ENCODE measurements at places on chromosomes 5 and 9.

GRCh38 chr9:556199-556598 is 285.3 kb upstream of the DMRT1 start:
- no peak for DNase-seq

GRCh38 chr5:126464959-126465358 is 41.8 kb downstream of the GRAMD2B start:
- DNase-seq: no peak

DNA sequence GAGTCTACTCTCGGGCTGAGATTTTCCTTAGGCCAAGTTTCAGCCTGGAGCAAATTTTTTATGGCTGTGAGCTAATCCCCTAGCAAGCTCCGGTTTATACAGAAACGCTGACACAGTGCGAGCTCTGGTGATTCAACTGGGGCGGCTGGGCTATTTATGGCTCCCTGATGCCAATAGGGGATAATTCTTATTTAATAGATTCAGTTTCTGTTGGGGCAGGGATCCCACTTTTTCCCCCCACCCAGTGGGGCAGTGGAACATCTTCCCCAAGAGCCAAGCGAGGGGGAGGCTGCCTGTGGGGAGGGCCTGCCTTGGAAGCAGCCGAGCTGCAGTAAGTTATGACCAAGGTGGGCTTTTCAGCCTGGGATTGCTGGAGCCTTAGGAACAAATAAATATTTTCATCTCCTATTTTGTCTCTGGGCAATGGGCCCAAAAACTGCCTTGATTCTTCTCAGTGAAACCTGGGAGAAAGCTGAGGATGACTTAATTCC is 129.1 kb downstream of the MACROH2A1 start:
- no peak for DNase-seq

DNA sequence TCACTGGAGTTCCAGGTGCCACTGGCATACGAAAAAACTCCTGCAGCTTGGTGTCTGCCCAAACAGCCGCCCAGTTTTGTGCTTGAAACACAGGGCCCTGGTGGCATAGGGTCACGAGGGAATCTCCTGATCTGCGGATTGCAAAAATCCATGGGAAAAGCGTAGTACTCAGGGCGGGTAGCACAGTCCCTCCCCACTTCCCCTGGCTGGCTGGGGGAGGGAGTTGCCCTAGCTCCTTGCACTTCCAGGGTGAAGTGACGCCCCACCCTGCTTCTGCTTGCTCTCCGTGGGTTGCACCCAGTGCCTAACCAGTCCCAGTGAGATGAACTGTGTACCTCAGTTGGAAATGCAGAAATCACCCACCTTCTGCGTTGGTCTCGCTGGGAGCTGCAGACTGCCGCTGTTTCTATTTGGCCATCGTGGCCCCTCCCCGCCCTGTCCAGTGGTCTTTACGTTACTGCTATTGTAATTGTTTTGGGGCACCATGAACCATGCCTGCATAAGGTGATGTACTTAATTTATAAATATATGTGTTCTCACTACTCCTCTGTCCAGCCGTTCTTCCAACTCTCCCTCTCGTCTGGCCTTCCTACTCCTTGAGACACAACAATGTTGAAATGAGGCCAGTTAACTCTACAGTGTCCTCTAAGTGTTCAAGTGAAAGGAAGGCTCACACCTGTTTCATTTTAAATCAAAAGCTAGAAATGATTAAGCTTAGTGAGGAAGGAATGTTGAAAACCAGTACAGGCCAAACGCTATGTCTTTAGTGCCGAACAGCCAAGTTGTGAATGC is 65.9 kb downstream of the CCDC171 start:
- no peak for DNase-seq

GRCh38 chr9:108048406-108049025 is 558.9 kb upstream of the KLF4 start:
- DNase-seq: no peak

- no peak for DNase-seq
Observed at GRCh38 chr9:110143485-110143884, 64.5 kb downstream of the C9orf152 start.

- DNase-seq: no peak
Observed at GRCh38 chr5:97528941-97529340, 345.9 kb upstream of the RIOK2 start.

DNA sequence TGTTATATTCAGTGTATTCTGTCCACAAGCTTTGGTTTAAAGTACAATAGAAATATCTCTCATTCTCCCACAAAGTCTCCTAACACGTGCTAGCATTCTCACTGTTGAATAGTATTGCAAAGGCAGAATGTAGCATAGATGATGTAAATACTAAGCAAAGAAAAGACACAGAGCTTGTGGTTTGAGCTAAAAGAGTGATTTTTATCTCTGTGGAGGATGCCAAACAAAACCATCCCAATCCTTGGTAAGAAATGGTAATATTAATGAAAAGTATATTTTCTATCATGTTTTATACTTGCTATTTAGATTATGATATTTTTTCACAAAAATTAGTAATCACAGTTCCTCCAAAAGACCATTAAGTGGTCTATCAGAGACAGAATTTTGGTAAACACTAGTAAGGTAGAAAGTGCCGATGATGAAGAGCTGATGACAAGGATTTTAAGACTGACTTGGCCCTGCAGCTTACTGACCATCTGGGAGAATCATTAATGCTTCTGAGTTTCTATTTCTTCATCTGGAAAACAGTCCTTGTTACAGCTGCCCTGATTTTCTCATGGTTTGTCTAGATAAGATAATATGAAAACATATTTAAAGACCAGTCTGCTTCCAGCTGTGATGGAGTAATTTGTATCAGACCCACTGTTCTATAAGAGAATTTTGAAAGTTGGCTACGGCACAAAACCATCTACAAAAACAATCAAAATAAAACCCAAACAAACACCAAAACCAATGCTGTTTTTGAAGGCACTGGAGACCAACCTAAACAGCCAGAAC is 510.2 kb downstream of the SPATA31D1 start:
- no peak for DNase-seq

DNA sequence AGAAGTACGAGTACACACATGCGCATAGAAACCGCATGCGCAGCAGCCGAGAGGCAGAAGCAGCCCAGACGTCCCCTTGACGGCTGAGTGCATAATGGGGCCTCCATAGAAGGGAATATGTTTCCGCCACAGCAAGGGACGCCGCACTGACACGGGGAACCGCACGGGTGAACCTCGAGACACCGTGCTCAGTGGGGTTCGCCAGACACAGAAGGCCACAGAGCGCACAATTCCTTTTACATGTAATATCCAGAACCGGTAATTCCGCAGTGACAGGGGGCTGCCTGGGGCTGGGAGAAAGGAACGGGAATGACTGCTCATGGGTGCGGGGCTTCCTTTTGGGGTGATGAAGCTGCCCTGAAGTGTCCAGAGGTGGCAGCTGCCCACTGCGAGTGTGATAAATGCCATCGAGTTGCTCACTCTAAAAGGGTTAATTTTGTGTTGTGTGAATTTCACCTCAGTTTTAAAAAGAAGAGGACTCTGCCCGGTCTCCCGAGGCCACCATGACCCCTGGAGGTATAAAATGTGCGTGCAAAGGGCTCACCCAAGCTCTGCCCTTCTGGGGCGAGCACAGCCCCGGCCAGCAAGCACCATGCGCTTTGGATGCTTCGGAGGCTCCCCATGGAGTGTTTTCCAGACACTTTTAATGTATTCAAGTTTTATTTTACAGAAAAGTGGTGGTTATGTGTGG is 29.7 kb downstream of the MRPL36 start:
- no peak for DNase-seq

GRCh38 chr5:107499237-107499636 is 171.5 kb downstream of the EFNA5 start:
- no peak for DNase-seq

- DNase-seq: no peak
Observed at GRCh38 chr9:8560560-8561525, 761.3 kb upstream of the DMAC1 start.

DNA sequence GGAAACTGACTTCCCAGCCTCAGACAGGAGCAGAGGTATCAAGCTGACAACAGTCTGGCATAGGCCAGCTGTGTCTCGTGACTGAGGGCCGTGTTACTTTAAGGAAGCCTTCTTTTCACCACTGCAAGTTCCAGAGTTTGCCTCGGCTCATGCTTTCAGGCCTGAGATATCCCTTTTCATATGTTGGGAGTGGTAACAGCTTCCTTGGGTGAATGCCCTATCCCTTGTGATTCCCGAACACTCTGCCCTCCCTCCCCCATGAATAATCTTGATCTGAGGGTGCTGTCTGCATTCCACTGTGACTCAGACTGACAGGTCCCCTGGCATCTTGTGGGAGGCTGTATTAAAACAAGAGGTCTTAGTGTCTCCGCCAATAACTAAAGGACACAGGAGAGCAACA is 49.7 kb upstream of the ARL15 start:
- DNase-seq: no peak

- no peak for DNase-seq
Observed at GRCh38 chr5:38071831-38072694, 186.3 kb upstream of the EGFLAM start.

DNA sequence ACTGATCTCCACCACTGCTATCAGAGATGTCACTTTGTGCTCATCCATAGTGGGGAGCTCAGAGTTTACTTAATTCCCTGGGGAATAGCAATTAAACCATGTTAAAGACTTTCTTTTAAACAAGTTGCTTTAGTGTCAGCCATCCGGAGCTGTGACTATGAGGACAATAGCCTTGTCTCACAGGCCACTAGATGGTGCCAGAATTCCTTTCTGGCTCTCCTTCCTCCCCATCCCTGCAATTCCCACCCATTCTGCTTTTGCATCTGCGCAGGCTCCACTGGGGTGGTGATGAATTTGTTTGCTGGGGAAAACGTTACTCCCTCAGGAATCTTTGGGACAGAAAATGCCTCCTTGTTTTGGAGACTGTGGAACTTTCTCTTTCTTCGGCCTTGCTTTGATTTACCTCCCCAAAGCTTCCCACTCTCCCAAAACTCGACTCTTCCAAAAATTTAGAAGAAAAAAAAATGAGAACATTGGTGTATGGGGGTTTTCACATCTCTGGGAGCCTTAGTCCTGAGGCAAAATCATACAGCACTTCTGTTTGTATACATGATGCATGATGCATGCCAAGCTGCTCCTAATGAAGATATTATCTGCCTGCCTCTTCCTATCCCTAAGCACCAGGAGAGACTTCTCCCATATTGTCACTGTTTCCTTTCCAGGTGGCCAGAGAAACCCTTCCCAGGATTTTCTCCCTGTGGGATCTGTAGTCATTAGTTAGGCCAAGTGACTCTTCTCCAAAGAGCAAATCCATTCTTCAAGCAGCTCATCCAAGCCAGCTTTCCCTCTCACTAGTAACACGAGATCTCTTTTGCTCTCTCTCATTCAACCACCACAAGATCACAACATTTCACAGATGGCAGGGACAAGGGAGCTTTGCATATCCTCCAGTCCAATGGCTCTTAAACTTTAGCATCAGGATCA is 466.1 kb downstream of the TLR4 start:
- no peak for DNase-seq

- no peak for DNase-seq
Observed at GRCh38 chr5:176538230-176538988, 1.2 kb upstream of the RNF44 start.

GRCh38 chr9:97425336-97425972 is 13.6 kb downstream of the TDRD7 start:
- no peak for DNase-seq

DNA sequence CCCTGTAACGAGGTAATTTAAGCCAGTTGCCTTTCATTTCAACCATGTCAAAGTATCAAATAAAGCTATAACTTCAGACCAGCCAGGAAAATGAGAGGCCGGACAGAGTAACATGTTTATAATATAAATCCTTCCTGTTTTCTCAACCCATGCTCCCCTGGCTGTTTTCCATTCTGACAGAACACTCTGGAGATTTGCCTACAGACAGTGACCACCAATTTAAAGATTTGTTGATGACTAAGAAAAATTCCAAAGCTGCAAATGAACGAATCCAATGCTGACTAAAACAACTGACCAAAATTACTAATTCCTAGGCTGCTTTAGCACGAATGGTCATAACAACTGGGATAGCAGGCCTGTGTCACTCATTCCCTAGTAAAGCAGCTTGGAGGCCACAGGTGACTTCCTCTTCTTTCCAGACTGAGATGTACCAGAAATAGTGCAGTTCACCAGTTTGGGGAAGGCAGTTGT is 141.4 kb downstream of the AOPEP start:
- no peak for DNase-seq
